NCI-H2029 (cell line): ENCODE measurements at places on chromosomes 5 and 9.

- no peak for DNase-seq
Observed at GRCh38 chr5:15282611-15283010, 217.4 kb upstream of the FBXL7 start.

GRCh38 chr5:93246090-93246855 is 334.7 kb downstream of the NR2F1-AS1 start:
- no peak for DNase-seq

DNA sequence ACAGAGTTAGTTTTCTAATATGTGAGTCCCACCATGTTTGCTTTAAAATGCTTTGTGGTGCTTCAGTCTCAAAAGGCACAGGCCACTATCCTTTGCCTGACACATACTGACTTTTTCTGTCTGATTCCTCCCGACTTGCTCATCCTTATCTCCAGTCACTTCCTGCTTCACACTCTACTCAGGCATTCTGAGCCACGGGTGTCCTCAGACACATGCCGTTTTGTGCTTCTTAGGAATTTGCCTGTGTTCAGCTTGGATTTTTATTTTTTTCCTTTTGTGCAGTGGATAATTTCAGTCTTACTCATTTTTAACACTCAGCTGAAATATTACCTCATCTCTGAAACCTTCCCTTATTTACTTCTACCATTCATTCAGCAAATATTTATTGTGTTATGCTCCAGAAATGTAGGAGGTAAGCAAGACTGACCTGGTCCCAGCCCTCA is 54.1 kb downstream of the MAN2A1 start:
- DNase-seq = no peak

- DNase-seq = no peak
Observed at GRCh38 chr5:58311526-58311925, 148.4 kb downstream of the PLK2 start.

- DNase-seq = no peak
Observed at GRCh38 chr5:37737326-37738056, 102.3 kb downstream of the GDNF start.
